ENCODE measurements at places on chromosomes 4 and X.
A peak's percentile ranks its signal among the peaks of the same experiment; 100 is the strongest.

DNA sequence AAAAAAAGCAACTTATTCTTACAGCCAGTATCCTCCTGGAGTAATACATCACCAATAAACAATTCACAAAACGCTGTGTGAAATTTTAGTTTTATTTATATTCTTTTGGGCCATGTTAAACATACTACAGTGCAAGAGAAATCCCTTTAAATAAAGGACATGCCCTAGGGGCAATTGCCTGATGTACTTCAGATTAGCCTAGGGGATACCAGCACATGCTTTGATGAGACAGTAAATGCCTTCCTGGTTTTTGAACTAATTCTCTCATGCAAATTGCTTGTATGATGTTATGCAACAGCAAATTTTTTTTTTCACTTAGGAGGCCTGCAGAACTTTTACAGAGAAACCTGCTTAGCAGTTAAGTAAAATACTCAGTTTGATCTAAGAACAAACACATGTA, 711.9 kb upstream of the FRG1 start:
- no peak for DNase-seq

DNA sequence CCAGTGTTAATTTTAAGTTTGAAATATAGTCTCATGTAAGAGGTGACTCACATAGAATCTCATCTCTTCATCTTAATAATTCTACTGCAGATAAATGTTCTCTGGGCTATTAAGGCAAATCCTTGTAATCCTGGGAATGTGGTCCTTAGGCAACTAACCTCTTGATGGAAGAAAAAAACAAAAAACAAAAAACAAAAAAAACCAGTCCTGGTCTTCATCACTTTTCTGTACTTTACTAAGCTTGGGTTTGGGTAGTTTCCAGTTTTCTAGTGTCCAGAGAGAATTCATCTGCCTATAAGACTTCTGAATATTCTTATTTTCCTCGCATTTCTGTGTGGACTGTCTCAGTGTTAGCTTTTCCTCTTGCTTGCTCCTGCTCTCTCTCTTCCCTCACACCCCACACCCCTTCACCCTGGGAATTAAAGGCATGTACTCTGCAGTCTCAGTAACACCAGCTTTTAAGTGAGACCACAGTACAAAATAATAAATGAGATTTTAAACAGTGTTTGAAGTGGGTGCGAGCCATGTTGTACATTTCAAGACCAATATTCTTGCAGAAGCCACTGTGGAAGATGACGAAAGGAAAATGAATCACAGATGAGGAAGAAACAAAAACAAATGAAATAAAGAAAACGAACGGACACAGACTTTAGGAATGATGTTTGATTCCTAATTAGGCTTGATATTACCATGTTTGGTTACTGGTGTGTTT, 51.7 kb downstream of the HAND2 start:
- DNase-seq, result no peak

DNA sequence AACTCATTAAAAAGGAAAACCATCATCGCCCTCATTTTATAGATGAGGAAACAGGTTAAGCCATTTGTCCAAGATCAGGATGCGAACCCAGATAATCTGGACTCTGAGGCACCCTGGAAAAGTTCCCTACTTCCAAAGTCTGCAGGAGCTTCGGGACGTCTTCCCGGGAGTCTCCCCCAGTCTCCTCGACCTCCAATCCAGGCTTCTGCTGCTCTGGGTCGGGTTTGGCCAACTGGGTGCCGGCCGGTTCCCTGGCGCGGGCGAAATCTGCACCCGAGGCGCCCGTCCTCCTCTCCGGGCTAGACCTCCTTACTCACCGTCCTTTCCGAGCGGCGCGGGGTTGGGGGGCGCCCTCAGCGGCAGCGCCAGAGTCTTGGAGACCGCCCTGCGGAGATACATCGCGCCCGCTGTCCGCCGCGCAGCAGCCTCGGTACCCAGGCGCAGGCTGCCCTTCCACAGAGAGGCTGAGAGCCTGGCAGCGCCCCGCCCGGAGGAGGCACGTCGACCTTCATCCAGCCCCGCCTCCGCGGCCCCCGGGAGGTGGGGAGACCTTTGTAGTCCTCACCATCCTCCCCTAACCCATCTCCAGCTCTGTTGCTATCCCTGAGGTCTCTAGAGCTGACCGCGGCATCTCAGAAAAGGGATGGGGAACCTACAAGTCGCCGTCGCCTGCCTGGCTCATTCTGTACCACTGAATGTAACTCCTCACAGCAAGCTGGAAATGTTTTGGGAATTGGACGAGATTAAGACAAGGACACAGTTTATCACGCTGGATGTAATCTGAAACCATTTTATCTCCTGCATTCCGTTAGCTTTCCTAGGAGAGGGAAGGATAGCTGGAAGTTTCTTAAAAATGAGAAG, at the start of gene MGARP:
Gene MGARP, minus strand, starts transcription at position 466 of the 861 bp plus-strand sequence. Its CDS starts 67 bp downstream, at position 399.
- peak; percentile 83 for DNase-seq

DNA sequence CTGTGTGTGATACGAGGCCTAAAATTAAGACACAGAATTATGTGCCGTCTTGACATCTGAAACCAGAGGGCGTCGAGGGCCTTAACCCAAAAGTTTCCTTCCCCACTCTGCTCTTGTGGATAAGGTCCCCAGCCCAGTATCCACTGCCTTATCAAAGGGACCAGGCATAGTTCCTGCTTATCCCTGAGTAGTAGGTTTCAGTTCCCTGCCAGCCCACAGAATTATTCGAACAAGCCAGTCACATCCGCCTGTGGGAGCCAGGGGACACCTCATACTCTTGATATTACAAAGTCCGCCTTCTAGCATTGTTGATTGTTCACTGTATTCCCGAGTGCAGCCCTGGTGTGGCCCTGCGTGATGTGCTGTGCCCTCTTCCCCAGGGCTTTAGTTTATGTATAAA, 5.4 kb upstream of the MMRN1 start:
- DNase-seq, result no peak

DNA sequence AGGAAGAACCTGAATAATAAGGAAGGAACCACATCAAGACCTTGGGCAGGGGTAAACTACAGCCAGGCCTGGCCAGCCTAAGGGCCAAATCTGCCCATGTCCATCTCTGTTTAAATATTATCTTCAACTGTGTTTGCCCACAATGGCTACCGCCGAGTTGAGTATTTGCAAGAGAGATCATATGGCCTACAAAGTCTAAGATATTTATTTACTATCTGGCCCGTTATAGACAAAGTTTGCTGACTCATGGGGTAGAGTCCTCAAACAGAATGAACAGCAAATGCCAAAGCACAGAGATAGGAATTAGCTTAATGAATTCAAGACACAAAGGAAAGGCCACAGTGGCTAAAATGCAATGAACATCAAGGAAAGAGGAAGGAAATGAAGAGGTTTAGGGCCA, 44.8 kb downstream of the RPS6KA3 start:
- DNase-seq, result no peak

GRCh38 chr4:119212234-119212963, at the start of gene USP53:
Gene USP53, plus strand, starts transcription at chr4:119212713. Its CDS starts 27,047 bp downstream, at chr4:119239760.
- peak; percentile 99 for DNase-seq

GRCh38 chr4:171390626-171391025, 422.6 kb upstream of the GALNTL6 start:
- DNase-seq, result no peak

GRCh38 chr4:185142912-185143600, at the start of gene SLC25A4:
Gene SLC25A4, plus strand, starts transcription at chr4:185143266. Its CDS starts 107 bp downstream, at chr4:185143373.
- DNase-seq, result peak; percentile 88

DNA sequence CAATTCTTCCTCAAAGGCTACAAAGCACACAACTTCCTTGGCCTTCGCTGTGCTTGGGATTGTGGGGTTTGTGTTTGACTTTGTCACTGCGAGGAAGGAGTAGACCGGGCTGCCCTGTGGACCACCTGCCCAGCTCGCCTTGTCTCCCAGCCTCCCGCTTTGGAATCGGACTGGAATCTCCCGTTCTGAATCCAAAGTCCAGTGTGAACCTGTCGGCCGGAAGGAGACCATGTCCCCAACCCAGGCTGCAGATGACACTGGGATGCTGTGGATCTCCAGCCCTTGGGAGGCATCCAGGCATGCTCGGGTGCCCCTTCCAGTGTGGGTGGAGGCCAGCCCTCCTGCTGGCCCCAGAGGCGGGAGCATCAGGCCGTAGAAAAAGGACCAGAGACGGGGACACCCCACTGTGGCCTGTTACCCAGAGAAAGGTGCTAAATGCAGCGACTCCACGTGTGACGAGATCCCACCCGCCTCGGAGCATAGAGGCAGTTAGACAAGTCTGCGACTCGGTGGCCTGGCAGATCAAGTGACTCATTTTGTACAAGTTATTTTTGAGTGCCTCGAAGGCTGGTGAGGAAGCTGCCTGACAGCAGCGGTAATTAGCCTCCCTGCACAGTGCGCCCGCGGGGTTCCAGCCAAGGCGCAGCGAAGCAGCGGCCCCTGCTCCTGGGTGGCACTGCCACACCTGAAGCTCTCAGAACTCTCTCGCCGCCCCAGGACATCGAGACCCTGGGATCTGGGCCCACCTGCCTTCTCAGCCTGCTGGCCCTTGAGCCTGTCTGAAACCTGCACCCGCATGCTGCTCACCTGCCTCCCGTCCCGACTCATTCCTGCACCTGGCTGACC, 57.5 kb downstream of the ADRA2C start:
- no peak for DNase-seq

GRCh38 chrX:113399506-113400192, 559.0 kb upstream of the AMOT start:
- DNase-seq, result no peak

GRCh38 chr4:121428721-121429120, 47.9 kb upstream of the QRFPR start:
- no peak for DNase-seq

- peak; percentile 25 for DNase-seq
Observed at GRCh38 chrX:12065251-12065650, 73.0 kb upstream of the FRMPD4 start.

DNA sequence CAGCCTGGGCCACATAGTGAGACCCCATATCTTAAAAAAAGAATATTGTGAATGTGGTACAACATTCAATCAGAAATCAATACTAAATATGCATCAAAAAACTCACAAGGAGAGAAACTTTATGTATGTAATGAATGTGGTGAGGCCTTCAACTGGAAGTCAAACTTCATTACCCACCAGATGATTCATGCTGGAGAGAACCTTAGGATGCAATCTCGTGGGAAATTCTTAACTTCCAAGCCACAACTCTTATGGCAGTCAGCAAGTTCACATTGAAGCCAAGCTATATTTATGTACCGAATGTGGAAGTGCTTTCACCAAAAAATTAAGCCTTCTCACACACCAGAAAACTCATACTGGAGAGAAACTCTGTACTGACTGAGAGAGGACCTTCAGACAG, 84.5 kb upstream of the UXT start:
- DNase-seq, result no peak

DNA sequence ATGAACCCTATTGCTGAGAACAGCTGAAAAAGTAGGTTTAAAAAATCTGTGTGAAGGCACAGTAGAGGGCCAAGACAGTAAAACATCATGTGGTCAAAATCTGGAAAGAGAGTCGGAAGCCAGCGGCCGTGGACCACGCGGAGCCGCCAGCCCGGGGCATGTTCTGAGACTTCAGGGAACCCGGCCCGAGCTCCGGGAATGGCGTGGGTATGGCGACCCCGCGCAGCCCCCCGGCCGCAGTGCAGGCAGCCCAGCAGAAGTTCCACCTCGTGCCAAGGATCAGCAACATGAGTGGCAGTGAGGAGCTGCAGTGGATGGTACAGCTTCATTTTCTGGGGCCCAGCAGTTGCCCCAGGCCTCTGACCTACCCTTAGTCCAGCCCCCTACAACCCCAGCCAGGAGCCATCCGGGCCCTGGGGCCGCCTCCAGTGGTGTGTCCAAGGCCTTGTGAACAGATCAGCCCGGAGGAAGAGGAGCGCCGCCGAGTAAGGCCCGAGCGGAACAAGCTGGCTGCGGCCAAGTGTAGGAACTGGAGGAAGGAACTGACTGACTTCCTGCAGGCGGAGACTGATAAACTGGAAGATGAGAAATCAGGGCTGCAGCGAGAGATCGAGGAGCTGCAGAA, 94.2 kb downstream of the LARP1B start:
- no peak for DNase-seq

- no peak for DNase-seq
Observed at GRCh38 chr4:161936625-161937550, 226.9 kb downstream of the FSTL5 start.

DNA sequence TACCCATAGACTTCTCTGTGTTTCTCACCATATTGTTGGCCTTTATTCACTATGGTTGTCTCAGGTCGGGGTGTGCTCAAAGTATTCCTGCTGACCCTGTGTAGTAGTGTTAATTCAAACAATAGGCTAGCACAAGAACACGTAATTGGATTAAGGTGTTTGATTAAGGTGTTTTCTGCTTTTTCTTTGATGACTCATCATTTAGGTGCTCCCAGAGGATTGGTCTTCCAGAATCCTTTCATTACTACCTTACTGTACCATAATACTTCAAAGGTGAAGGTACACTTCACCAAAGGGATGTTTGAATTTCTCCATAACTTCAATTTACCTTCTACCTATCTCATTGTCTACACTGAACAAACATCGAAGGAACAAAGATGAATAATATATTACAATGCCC, 121.7 kb upstream of the CCDC160 start:
- DNase-seq, result no peak

DNA sequence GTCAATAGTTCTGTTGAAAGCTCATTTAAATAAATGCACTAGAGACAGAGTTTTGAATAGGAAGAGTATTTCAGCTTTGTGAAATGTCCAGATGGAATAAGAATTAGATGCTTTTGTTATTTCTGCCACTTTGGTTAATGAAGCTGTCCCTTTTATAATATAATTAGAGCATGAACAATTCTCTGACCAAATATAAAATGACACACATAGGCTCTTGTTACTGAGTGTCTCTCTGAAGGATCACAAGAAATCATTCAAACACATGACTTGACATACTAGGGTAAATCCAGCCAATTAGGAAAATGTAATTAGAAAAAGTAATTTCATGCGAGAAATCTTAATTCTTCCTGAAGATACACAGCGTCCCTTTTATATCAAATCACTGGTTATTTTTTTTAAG, 68.4 kb upstream of the DDIT4L start:
- DNase-seq, result no peak

DNA sequence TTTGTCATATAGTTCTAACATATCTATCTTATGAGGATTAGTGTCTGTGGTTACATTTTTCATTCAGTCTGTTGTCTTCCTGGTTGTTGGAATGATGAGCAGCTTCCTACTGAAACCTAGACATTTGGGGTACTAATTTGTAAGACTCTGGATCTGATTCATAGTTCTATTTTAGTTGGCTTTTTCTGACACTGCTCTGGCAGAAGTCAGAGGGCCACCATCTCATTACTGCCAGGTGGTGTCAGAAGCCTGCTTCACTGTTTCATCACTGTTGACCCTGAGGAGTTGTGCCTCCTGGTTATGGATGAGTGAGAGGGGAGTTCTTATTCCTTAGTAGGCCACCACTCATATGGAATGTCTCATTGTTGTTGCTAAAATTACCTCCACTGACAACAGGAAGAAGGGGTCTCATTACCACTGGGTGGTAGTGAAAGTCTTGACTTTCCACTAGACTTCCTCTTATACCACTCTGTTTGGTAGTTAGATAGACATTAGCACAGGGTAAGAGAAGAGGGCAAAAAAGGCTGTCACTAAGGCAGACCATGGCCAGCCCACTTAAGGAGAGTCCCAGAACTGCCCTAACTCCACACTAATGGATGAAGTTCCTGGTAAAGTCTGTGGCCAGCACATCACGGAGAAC, 395.2 kb downstream of the SPOCK3 start:
- no peak for DNase-seq

- no peak for DNase-seq
Observed at GRCh38 chr4:157043131-157043530, 32.8 kb upstream of the GLRB start.

GRCh38 chrX:31508338-31508737, 436.5 kb upstream of the FTHL17 start:
- DNase-seq, result no peak

Data from WTC11 (cell line).